NCI-H524 (cell line): ENCODE measurements at places on chromosomes 12 and 14.

DNA sequence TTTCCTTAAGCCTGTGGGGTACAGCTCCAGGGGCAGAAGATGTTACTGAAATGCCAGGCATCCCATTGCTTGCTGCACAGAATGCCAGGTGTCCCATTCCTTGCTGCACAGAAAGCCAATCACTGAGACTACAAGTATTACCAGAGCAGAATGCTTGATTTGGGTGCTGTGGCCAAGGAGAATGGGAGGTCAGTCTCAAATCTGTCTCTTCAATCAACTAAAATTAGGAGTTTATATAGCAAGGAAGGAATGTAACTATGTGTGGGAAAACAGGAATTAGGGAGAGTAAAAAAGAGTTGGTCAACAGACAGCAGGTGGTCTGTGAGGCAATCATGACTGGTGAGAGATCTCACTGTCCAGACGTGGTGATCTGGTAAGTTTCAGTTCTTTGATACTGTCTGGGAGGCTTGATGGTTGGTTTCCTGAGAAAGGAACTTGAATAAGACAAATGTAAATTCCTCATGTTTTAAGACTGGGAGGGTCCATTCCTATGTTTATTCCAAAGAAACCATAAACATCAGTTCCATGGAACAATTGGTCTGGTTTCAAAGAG lies 31.2 kb upstream of the VASH1 start:
- no peak for DNase-seq

GRCh38 chr12:42886160-42886559 lies 296.6 kb upstream of the PRICKLE1 start:
- peak; percentile 88 for DNase-seq

GRCh38 chr14:60482743-60483142 lies 3.1 kb downstream of the C14orf39 start:
- DNase-seq: no peak

- DNase-seq: no peak
Observed at GRCh38 chr12:114504311-114504710, 98.4 kb upstream of the TBX5 start.

- no peak for DNase-seq
Observed at GRCh38 chr14:32343926-32344430, 14.9 kb downstream of the AKAP6 start.
